ENCODE measurements at places on chromosomes 7 and 10.
A peak's percentile ranks its signal among the peaks of the same experiment; 100 is the strongest.

GRCh38 chr10:78316451-78316931, 282.8 kb downstream of the RPS24 start:
- no peak for DNase-seq

GRCh38 chr7:115693779-115694178, 336.8 kb downstream of the TFEC start:
- no peak for DNase-seq

DNA sequence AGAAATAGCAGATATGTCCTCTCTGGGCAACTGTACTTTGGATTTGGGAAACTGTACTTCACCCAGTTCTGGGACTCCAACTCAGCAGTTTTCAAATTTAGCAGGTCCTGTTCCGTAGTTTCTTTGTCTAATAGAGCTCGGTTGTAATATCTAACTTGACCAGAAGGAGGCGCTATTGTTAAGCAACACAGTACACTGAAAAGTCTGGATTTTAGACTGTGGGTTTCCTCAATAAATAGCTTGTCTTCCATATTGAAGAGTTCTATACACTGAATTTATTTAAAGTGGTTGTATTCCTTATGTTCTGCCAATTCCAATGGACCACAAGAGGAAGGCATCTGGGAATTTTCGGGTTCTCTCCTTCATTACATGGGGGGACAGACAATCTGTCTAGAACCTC, 39.8 kb downstream of the ELFN1 start:
- no peak for DNase-seq

GRCh38 chr7:151853896-151854719, 22.8 kb downstream of the PRKAG2 start:
- DNase-seq = no peak

DNA sequence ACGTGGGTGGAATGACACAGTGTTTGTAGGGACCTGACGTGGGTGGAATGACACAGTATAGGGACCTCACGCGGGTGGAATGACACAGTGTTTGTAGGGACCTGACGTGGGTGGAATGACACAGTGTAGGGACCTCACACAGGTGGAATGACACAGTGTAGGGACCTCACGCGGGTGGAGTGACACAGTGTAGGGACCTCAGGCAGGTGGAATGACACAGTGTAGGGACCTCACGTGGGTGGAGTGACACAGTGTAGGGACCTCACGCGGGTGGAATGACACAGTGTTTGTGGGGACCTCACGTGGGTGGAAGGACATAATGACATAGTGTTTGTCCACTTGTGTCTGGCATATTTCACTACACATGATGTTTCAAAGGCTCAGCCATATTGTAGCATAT, 19.3 kb downstream of the PPP2R2D start:
- DNase-seq = no peak

DNA sequence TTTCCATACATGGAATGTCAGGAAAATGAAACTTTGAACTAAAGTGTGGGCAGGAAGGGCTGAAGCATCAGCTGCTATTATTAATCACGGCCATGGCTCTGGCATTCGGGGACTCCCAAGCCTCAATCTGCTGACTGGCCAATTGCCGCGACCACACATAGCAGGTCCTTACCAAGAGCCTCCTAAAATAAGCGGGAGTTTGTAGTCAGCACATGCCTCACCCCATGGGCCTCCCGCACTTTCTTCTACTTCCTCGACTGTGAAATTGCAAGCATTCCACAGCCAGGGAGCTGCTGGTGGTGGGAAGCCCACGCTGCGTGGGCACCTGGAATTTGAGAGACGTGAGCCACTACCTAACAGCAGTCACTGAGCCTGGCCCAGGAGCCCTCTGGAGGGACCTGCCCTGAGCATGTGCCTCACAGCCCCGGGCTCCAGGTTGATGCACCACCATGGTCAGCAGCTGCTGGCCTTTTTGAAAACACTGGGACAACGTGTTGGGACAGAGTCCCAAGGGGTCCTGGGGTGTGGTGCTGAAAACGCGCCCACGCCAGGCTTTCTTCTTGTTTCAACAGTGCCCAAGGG, 211.4 kb downstream of the TNS3 start:
- no peak for DNase-seq

GRCh38 chr7:132080467-132080866, 495.8 kb downstream of the PLXNA4 start:
- no peak for DNase-seq

DNA sequence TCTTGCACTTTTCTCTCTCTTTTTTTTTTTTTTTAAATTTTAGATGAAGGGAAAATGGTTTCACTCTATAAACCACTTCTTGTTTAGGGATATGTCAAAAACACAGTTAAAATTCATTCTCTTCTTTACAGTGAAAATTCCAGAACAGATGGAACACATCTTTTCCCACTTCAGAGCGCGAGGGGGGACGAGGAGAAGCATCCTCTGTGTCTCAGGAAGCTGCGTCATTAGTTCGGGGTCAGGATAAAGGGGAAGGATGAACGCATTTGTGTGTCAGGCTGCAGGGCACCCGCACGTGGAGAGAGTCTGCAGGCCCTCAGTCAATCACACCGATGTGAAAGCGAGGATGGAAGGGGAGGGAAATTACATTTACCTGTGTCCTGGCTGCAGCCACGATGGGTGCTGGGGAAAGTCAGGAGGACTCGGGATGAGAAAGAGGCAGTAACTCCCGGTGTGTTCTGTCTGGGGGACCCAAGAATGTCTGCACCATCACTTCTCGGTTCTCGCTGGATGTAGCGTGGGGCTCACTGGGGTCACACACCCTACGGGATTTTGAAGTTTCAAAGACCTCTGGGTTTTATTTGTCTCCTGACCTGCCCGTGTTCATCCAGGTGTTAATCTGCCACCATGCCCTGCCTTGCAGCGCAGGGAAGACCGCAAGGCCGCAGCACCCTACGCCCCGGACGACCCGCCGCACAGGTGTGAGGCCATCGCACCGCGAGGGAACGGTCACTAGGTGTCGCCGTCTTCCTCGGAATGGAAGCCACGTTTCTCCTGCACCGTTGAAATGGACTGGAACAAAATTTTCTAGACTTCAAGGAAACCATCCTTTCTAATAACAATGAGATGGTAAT, 66.7 kb upstream of the PITRM1 start:
- DNase-seq = peak; percentile 81

DNA sequence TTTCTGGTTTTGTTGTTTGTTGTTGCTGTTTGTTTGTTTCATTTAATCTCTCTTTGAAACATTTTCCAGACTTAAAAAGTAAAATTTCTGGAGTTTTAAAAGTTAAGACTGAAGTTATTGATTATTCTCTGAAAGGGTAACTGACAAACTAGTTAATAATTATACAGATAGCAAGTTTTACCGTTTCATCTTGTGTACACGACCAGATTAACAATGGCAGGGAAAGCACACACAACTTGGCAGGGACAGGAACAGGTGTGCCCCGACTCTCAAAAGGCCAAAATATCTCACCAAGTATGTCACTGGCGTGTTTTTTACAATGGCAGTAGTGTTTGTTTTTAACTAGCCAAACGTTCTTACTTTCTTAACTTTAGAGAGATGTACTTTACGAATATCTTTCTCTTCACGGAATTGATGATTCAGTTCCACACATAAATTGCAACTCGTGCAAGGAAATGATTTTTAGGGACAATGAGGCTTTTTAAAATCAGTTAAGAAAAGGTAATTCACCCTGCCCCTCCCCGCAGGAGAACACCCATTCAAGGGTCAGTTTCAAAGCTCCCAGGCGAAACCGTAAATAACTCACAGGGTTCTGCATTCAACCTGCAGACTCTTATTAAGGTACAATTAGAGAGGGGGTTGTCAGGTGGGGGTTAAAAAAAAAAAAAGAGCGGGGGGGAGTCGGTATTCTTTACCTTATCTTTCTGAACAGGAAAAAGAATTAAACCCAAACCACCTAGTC, 3.5 kb downstream of the CTBP2 start:
- no peak for DNase-seq

GRCh38 chr7:84876061-84876821, 310.6 kb downstream of the SEMA3D start:
- DNase-seq = no peak

DNA sequence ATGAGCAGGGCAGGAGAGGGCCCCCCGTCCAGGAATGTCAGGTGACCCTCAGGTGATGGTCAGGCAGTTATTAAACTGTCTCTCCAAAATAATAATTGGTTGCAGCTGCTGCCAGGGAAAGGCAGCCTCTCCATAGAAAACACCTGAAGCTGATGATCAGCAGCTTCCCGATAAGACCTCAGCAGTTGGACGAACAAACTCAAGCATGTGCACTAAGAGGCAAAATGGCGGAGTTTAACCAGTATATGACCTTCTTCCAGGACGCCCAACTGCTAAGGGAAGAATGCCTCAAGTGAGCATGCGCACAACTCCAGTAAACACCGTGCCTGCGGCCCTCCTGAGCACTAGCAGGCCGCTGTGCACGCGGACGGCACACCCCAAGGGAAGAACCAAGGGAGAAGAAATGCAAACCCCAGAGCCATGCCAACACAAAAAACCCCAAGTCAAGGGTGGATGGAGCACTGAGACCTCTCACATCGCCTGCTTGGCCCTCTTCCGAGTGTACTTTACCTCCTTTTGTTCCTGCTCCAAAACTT, 38.9 kb upstream of the ADARB2 start:
- DNase-seq = no peak

- no peak for DNase-seq
Observed at GRCh38 chr10:98848361-98848760, 387.3 kb downstream of the HPSE2 start.

DNA sequence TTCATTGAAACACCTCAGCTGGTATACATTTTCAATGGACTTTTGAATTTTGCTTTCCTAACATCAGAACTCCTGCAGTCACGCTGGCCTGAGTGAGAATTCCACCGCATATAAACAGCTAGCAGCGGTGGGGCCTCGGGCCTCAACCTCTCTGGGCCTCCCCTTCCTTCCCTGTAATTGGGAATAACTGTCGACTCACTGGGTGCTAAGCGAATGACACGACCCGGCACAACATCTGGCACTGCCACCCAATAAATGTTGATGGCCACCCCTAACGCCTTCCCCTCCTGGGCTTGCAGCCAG, 670 bp downstream of the RCC1L start:
- no peak for DNase-seq

DNA sequence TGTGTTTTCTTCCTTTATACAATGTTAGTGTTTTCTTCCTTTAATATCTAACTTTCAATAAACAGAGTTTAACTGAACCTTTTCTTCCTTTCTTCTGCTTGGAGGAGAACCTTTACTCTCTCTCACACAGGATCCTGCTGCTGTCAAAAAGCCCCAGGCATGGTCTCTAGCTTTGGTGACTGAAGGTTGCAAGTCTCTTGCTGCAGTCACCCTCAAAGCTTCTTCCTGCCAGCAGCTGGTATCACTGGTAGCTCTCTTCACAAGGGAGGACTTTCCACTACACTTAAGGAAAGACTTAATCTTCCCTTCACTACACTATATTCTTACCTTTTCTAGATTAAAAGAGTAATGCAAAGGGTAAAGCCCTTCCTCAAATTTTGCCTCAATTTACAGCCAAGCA, 153.4 kb downstream of the SGMS1 start:
- DNase-seq = no peak

DNA sequence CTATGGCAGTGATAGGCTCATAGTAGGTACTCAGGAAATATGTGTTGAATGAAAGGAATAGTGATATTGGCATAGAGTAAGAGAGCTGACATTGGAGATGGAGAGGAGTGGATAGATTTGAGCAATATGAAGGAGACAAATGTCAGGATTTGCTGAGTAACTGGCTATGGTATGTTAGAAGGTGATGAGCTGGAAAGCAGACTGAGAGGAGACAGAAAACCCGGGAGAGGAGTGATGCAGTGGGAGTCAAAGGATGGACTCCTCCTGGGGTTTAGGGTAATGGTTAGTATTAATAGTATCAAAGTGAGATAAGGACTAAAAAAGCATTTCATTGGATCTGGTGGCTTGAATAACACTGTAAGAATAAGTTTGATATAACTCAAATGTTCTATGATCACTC, 64.8 kb downstream of the CD36 start:
- no peak for DNase-seq

- DNase-seq = no peak
Observed at GRCh38 chr10:84659027-84659426, 330.6 kb downstream of the CCSER2 start.

DNA sequence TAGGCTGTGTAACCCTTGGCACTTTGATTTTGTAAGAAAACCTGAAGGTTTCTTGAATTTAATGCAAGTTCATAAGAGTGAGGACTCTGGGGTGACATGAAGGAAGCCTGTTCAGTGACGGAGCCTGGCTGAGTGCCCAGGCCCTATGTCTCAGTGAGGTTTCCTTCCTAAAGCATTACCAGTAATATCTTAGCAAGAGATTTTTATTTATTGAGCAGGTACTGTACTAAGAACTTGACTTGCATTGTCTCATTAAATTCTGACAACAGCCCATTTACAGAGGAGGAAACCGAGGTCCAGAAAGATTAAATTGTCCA, 197.2 kb downstream of the HECW1 start:
- DNase-seq = no peak

- no peak for DNase-seq
Observed at GRCh38 chr7:25028370-25029021, 48.5 kb upstream of the OSBPL3 start.

DNA sequence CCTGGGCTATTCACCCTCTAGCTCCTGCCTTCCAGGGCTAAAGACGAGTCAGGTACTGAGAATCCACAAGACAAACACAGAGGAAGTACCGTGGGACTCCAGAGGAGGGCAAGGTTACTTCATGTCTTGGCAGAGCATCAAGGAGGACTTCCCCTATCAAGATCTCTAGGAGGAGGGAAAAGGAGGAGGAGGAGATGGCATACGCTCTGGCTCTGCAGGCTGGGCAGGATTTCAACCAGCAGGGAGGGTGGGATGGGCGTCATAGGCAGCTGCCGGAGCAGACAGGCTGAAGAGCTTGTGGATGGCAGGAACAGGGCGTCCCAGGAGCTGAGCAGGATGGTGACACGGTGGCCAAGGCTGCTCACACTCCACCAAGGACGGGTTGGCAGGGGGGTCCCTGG, 21.3 kb downstream of the MDH2 start:
- DNase-seq = no peak

- DNase-seq = no peak
Observed at GRCh38 chr10:111990734-111991133, 192.8 kb downstream of the GPAM start.

DNA sequence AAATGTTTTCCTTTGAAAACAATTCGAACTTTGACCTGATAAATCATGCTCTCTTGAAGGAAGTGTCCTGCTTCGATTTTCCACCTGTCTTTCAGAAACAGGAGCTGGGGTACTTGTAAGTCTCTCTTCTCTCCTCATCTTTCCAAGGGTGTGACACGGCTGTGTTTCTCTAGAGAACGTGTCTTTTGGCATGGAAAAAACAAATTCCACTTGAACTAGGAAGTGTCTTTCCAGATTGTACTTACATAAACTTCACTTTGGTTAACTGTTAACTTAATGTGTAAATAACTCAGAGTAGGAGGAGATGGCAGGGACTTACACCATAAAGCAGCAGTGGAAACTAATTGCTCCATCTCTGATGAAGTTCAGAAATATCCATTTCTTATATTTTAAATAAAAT, 4.2 kb upstream of the CALCR start:
- DNase-seq = no peak

DNA sequence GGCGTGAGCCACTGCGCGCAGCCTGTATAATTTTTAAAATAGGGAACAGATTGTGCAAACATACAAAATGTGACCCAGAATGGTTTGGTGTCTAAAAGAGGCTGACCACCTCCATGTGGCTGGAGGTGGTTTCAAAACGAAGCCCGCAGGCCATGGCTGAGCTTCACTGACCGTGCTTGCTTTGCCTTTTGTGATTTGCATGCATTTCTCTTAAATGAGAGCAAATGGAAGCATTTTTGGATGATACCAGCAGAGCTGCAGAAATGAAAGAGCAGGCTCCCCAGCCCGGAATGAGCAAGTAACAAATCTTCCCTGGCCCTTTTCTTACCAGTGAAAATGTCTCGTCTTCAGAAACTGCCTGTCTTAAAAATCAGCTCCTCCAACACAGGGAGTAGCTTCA, 239.9 kb downstream of the CAMK1D start:
- DNase-seq = no peak

- no peak for DNase-seq
Observed at GRCh38 chr7:143239813-143240212, 18.0 kb downstream of the TAS2R40 start.
